ENCODE measurements at places on chromosomes 13 and 19. TPM values are rescaled to one million over a fixed set of nuclear protein-coding genes. Genes with fewer than 3 reads are reported as not detected.

GRCh38 chr19:47374876-47375693, 26.0 kb downstream of the DHX34 start:
- no peak for DNase-seq

DNA sequence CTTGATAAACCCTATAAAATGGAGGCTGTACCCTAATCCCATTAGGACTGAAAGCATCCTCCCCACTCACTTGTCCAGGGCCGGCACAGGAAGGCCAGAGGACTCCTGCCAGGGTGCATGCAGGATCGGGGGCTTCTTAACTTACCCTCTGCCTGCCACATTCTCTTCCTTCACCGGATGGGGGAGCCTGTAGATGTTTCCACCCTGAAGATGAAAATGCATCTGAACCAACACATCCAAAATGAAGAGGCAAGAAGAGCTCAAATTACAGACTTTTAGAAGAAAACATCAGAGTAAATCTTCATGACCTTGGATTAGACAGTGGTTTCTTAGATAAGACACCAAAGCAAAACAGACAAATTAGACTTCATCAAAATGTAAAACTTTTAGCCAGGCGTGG, 25.9 kb upstream of the NAPA start:
- no peak for DNase-seq

DNA sequence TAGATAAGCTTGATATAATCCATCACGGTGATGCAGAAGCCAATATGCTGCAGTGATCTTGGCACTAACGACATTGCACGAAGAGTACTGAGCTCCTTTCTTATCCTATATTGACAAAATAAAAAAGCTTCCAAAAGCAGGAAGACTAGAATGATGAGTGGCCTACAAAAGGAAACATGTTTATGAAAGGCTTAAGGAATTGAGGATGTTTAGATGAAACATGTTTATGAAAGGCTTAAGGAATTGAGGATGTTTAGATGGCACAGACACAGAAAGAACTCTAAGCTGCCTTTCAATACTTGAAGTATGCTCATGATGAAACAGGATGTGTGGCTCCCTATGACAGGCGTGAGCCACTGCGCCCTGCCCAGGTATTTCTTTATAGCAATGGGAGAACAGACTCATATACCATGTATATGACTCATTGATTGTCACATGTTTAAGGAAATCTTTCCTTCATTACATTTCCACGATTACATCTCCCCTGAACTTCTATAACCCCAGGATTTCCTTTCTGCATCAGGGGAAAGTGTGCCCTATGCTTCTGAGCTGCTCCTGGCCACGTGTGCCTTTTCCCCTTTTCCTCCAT, 690.8 kb upstream of the ARGLU1 start:
- DNase-seq = no peak

DNA sequence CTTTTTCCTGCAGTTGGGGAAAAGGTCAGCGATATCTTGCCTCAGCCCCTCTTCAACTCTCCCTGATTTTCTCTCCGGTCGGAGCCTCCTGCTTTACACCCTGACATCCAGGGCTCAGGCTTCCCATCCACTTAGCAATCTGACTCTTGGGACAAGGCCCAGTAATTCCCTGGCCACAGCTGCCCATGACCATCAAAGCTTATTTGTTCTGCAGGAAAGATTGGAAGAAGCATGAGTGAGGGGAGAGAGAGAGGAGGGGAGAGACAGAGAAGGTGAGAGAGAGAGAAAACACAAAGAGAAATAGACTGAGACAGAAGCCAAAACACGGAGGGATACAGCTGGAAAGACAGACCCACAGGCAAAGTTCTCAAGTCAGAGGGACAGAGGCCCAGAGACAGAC, 13.7 kb downstream of the SYT3 start:
- DNase-seq = no peak

DNA sequence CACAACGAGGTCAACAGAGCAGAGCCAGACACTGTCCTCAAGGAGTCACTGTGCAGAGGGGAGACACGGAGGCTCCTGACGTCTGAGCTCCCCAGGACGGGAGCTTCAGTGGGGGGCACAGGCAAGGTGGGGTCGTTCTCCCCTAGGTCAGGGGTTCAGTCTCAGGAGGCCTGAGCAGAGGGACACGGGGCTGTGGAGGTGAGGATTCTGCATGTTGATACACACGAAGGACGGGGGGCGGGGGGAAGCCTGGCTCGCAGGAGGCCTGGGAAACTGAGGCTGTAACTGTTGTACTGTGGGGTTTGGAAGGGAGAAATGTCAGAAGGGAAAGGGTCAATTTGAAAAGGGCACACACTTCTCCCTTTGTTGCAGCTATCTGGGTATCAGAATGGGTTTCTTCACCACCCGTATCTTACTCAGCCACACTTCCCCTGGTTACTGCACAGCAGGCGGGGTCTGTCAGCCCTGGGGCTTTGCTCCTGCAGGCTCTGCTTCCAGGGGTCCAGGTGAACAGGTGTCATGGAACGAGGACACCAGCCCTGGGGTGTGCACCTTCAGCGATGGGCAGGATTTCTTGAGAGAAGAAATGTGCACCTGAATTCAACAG, 748 bp upstream of the SIGLEC8 start:
- no peak for DNase-seq

- no peak for DNase-seq
These were observed 70.0 kb downstream of the MZT1 start for GRCh38 chr13:72657379-72657778.

DNA sequence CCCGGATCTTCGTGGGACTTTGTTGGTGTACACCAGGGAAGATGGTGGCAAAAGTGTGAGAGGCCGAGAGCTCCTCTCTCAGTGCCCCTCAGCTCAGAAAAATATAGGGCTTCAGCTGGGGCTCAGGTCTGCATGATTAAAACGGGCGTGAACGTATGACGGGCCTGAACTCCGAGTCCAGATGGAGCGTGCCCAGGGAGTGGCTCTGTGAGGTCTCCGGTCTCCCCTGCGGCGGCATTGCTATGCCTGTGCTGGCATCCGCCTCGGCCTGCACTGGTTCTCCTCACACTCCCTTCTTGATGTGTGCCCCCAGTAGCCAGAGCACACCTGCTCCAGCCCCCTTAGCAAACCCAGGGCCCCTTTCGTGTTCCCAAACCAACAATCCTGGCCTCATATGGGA, 82.0 kb downstream of the TEX29 start:
- no peak for DNase-seq

DNA sequence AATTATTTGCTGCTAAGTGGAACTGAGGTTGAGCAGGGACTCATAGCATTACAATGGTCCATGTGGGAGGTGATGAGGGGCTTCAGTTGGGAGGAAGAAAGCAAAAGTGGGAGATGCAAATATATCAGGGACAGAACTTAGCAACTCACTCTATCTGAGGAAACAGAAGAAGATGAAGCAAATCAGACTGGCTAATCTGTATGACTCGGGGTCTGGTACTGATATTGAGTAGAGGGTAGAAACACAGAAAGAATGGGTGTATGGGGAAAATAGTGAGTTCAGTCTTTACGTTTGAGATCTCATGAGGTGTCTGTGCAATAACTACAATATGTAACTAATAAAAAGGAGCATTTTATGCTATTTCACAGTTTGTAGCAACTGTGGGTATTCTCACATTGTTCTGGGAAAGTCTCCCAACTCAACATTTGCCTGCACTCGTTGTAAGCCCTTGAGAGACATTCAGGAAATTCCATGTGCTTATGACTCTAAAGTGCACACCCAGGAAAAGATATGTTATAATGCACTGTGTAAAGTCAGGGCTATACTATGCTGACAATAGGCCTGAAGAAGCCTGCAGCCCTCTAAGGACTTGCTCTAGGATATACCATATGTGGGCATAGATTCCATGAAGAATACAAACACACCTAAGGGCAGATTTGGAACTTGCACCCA, 183.5 kb downstream of the SPRY2 start:
- no peak for DNase-seq

DNA sequence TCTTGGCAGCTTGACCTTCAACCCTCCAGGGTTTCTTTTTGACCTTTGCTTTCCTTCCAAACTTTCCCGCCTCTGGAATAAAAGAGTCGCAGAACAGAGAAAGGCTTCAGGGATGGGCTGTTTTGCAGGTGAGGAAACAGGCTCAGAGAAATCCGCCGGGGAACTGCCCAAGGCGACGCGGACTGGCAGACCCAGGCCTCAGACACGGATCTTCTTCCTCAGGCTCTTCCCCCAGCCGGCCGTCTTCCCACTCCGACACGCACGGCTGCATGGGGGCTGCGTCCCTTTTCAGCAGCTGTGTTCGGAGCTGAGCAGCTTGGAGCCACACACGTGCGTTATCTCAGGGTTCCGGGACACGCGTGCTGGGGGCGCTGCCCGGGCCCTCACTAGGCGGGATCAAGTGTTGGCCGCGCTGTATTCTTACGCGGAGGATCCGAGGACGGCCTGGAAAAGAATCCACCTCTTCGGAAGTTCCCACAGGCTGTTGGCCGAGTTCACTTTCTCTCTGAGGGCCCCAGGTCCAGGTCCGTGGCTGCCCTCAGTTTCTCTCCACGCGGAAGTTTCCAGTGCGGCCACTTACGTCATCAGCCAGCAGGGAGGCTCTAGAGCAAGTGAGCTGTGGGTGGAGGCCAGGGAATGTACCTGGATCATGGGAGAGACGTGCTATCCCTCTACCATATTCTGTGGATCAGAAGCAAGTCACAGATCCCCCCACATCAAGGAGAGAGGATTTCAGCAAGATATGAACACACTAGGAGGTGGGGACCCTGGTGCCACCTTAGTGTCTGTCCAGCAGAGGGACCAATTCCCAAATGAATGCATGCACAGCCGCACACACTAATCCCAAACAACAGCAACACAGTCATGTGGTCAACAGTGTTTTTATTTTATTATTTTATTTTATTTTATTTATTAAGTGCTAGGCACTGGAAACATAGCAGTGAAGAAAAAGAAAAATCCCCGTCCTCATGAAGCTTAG, 100.4 kb downstream of the ING1 start:
- no peak for DNase-seq

DNA sequence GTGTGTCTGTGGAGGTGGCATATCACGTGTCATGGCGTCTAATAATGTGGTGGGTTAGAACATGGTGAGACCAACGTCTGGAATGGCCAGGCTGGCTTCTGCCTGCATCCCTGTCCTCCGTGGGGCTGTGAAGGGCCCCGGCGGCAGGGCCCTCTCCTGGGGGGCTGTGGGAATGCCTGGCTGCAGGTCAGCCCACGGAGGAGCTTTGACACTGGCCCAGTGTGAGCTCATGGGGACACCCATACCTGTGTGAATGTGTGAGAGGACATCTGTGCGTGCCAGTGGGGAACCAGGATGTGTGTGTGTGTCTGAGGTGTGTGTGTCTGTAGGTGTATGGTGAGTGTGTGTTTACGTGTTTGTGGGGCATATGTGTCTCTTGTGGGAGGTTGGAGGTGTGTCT, 300.1 kb downstream of the TEX29 start:
- no peak for DNase-seq

- DNase-seq = no peak
These were observed 144.1 kb upstream of the TRPC4 start for GRCh38 chr13:38013676-38014075.

DNA sequence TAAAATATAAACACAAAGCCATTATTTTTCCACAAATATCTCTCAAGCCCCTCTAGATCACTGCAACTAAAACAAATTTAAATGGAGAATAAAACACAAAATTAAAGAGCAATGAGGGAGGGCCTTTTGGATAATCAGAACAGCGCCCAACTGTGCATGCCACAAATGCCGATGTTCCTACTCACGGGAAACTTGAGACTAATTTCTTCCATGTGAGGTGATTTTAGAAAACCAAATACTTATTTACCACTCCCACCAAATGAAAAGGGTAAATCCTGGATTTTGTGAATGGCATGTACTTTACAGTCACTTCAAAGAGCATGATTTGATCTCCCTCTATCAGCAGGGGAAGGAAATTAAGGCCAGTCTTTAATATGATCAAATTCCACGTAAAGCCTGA, 74.8 kb downstream of the SLC7A1 start:
- DNase-seq = no peak

DNA sequence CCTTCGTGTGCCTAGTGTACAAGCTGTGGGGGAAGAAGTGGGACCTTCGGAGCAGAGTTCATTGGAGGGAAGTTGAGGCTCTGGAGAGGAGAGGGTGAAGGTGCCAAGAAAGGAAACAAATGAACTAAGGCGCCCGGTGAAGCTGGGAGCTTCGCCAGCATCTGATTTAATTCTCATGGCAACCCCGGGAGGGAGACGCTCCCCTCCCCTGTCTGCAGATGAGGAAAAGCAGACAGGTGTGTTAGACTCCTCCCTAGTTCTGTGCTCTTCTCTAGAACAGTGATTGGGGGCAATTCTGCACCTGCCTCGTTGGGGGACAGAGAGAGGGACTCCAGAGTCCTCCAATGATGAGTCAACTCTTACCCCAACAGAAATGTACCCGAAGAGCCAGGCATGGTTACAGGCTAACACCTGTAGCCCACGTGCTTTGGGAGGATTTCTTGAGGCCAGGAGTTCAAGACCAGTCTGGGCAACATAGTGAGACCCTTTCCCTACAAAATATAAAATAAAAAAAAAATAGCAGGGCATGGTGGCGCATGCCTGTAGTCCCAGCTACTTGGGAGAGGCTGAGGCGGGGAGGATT, 4.2 kb downstream of the SSC5D start:
- no peak for DNase-seq

- DNase-seq = no peak
These were observed 270.2 kb downstream of the LMO7 start for GRCh38 chr13:75906315-75906714.

DNA sequence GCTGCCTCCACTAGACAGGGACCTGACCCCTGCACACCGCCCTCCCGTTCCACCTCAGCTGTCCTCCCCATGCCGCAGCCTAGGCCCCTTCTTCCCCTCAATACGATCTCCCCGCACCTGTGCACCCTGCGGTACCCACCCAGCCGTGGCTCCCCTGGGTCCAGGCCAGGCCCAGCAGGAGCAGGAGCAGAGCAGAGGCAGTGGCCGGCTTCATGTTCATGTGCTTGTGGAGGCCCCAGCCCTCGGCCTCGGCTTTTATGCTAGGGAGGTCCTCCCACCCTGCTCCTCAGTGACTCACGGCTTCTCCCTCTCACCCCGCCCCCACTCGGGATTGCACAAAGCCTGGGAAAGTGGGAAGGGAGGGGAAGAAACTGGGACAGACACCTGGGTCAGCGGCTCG, 11.4 kb upstream of the KRTDAP start:
- DNase-seq = no peak

DNA sequence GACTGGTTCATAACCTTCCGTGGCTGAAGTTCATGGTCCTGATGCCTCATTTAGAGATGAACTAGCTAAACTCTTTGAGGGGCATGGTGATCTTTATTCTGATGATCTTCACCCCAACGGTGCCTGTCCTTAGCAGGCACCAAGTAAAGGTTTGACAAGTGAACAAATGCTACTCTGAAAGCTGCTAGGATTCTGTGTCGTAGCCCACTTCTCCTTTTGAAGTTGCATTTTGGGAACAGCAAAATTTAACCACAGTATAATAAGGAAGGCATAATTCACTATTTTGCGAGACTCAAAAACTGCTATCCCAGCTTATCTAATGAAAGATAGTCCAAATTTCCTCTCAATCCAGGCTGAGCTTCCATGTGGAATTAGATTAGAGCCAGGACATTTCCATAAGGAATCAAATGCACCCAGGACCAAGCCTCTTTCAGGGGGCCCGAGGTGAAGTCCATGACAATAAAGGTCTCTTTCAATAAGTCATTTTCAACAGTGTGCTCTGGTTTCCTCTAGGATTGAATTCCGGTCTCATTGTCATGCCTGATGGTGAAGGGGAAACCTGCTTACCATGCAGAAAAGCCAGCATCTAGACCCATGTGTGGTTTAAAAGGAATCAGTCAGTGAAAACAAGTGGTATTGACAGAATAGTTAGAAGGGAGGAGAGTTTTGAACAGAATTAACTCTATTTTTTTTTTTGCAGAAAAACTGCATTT, 23.1 kb downstream of the SIAH3 start:
- DNase-seq = no peak

The HNRNPUL1 gene
- 212 TPM for polyA plus RNA-seq

The C19orf18 gene
- 3.5 TPM for polyA plus RNA-seq

The SPRY2 gene
- 58.6 TPM for polyA plus RNA-seq

The RNF17 gene
- not detected for polyA plus RNA-seq

The SIGLEC14 gene
- polyA plus RNA-seq = 1.1 TPM

The TTYH1 gene
- 10.2 TPM for polyA plus RNA-seq
